CD4-positive, alpha-beta T cell (primary cell): ENCODE measurements at places on chromosomes 7 and 10.
A peak's percentile ranks its signal among the peaks of the same experiment; 100 is the strongest.

DNA sequence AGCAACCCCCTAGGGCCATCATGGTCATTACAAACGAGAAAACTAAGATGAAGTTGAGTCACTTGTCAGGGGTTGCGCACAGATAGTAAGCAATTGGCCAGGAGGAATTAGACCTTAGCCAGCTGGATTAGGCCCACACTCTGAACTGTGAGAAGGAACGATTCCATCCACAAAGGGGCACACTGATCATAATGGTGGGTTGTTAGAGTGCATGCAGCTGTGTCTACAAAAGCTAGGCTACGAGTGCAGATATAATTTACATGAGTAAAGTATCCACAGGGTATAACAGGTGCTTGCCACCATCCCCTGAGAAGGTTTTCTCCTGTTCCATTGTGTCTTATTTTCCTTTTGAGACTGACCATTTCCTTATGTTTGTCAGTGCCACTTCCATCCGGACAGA, 16.6 kb upstream of the FAM170B start:
- no peak for DNase-seq

DNA sequence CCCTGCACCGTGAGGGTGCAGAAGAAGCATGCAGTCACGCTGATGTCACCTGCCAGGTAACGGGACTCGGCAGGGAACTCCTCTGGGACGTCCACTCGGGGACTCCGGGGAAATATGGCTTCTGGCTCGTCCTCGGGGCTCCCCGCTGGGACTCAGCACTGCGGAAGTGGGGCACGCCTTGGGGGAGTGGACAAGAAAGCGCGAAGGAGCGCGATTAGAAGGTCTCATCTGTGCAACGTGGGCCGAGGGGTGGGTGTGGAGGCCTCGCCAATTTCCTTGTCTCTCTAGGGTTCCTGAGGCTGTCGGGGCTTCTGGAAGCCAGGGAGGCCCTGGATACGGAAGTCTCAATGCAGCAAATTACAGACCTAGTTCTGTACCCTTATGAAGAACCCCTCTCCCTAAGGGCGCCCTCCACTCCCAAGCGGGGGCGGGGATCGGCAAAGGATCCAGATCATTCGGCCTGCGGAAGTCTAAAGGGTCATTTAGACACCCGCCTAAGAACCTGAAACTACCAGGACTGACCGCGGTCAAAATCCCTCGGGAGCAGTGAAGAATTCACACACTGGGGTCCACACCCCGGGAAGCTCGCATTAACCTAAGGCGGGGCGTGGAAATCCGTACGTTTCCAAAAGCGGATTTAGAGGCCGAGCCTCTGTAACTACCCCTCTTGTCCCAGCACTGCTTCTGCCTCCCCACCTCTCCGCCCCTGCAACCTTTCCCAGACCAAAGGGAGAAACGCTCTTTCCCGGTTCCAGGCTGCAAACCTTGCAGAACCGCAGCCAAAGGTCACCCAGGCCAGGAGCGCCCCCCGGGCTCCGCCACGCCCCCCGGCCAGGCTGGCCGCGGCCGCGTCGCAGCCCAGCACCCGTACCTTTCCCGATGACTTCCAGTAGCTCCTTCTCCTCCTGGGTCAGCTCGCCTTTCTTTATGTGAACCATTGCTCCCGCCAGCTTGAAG, 640 bp downstream of the ANKMY2 start:
- peak; percentile 35 for DNase-seq

GRCh38 chr7:100007887-100008286, 7.5 kb upstream of the ZKSCAN1 start:
- no peak for DNase-seq

GRCh38 chr10:56551037-56551436, 190.0 kb upstream of the ZWINT start:
- DNase-seq, result no peak

- no peak for DNase-seq
These were observed 451 bp downstream of the SRRT start for GRCh38 chr7:100875356-100875751.

- no peak for DNase-seq
These were observed 253.7 kb upstream of the PITRM1 start for GRCh38 chr10:3426190-3426845.

- no peak for DNase-seq
These were observed 40.5 kb upstream of the PPP2R2D start for GRCh38 chr10:131860311-131860710.

- no peak for DNase-seq
These were observed 235.9 kb downstream of the COBL start for GRCh38 chr7:51080622-51081269.

DNA sequence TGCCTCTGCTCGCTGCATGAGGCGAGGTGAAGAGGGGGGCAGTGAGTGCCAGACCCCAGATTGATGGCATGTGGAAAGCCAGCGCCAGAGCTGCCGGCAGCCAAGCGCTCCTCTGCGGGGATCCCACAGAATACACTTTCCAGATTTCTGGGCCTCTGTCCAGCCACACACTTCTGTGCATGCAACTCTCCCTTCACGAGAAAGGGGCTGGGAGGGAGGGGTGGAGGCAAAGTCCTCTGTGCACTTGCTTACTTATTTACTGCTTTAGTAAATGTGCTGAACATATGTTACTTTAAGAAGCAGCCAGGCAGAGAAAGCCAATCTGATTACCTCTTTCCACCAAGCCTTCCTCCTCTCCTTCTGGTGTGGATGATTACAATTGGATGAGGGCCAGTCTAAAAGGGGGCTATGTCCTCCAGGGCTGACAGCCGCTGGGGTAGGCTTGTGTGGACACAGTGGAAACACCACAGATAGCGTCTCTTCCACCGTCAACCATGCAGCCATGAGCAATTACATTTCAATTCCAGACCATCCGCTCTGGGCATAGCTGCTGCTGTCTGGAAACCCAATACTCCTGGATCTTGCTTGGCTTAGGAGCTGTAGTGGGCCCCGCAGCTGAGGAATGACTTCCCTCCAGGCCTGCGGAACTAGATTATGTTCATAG, 322.8 kb upstream of the ANKRD30A start:
- DNase-seq, result no peak

- no peak for DNase-seq
These were observed 39.7 kb downstream of the MTPAP start for GRCh38 chr10:30309403-30309802.

DNA sequence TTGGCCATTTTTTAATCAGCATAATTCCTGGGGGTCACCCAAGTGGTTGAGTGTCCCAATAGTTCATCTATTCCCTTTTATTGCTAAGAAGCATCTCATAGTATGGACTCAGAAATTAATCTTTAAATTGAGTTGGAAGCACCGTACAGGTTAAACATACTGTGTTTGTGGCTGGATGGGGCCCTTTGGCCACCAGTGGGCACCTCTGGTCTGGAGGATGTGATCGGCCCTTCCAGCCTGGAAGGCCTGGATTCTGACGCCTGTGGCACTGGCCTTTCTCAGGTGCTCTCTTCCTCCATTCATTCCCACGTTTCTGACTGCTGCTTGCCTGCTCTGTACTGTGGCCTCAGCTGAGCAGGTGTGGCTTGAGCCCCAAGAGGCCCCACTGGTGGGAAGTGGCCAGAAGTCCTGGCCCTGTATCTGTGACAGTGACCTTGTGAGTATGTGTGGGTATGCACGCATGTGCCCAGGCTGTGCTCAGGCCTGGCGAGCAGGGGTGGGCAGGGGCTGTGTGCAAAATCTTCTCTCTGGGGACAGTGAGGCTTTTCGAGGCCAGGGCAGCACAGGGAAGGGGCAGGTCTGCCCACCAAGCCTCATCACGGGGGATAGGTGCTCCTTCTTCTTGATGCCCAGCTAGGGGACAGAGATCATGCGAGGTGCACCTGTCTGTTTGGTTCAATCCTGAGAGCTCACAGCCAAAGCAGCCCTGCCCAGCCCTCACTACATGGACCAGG, 30.1 kb downstream of the LDB3 start:
- no peak for DNase-seq

DNA sequence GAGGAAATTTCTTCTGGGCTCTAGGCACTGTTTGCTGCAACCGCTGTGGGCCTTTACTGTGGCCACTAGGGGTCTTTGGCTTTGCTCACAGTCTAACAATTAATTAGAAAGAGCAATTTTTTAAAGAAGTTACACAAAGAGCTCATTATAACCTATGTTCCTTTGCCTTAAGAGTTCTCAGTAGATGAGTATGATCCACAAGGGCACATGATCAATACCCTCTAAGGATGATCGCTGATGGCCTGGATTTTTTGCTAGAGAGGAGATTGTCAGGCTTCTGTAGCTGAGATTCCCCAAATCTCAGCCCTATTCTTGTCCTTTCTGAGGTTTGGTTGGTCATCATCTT, 80.8 kb upstream of the RHOBTB1 start:
- no peak for DNase-seq

- DNase-seq, result no peak
These were observed 56.2 kb upstream of the PDCD4 start for GRCh38 chr10:110815354-110816004.

DNA sequence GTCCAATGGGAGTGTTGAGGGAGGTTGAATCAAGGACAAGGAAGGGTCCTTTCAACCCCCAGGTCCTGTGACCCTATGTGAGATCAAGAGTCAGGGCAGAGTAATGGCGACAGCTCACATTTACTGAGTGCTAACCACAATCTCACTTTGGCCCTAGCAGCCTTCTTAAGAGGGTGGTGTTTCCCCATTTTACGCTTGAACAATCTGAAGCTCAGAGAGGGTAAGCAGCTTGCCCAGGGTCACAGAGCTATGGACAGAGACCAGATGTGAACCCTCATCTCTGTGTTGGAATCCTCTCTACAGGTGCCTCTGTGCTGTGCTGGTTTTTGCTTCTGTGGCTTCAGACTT, 102.0 kb downstream of the GRK5 start:
- no peak for DNase-seq

- no peak for DNase-seq
These were observed 583.5 kb upstream of the SEMA3D start for GRCh38 chr7:85770332-85770731.

GRCh38 chr7:122140918-122141317, 3.1 kb downstream of the AASS start:
- no peak for DNase-seq

DNA sequence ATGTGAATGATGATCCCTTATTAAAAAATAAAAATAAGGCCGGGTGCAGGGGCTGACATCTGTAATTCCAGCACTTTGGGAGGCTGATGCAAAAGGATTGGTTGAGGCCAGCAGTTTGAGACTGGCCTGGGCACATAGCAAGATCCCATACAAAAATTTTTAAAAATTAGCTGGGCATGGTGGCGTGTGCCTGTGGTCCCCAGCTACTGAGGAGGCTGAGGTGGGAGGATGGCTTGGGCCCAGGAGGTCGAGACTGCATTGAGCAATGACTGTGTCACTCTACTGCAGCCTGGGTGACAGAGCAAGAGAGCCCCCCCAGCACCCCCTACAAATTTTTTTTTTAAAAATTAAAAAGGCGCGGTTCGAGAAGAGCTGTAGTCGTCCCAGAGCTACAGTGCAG, 1.2 kb upstream of the BRI3 start:
- DNase-seq, result no peak

- DNase-seq, result no peak
These were observed 274.7 kb upstream of the HGF start for GRCh38 chr7:82044497-82045080.

DNA sequence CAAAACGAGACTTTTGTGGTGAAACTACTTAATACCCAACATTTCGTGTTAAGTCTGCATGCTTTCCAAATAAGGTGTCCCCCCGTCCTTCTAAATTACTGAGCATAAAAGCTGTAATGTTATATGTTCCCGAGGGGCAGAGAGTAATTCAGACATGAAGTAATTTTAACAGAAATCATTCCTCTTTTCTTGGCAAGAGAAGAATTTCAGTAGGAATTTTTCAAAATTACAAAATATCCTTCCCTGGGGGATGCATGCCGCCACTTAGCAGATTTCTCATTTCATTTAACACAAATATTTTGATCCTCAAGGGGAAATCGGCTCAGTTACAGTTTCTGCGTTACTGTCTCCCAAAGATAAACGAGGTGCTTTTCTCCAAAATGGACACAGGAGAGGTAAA, 213.2 kb upstream of the RHOBTB1 start:
- no peak for DNase-seq

- DNase-seq, result peak; percentile 40
These were observed 119.4 kb downstream of the DYNC2I1 start for GRCh38 chr7:158975526-158976467.

DNA sequence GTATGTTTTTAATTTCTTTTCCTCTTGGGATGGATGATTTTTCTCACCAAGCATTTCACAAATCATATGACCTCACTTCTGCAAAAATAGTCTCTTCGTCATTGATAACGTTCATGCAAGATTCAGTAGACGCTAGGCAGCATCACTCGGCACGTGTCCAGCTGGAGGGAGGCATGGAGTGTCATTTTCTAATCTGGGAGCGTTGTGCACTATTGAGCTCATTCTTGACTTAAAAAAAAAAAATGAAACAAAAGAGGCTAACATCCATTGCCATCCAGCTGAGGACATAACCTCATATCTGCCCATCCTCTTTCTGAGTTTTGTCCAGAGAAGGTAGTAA, 56.2 kb downstream of the COL17A1 start:
- DNase-seq, result no peak
